ENCODE measurements at places on chromosomes 5 and 9.

DNA sequence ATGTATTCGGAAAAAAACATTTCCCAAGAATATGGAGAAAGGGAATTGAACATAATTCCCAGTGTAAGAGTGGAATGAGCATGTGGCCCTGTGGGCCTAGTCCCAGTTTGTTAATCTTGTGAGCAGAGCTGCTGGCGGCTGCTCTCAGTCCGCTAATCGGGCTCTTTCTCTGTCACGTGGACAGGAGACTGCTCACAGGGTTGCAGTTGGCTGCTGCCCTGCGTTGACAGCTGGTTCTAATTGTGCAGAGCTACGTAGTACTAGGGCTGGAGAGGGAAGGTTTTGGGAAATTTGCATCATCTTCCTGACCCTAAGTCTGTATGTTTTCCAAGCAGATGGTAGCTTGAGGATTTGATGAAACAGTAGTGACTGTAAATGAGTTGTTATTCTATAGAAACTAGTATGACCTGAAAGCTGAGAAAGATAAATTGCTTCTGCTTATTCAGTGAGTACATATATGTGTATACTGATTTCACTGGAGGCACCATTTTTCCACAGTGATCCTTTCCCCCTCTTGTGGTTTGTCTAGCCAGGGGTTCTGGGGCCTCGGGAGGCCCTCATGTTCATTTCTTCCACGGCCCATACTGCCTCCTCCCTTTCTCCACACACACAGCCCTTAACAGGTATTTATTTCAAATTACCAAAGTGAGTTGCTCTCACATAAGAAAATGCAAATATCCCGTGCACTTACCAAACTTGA lies 100.6 kb downstream of the ANGPTL2 start:
- DNase-seq: no peak

- no peak for DNase-seq
These were observed 127.1 kb downstream of the KIF4B start for GRCh38 chr5:155140646-155141045.

- no peak for DNase-seq
These were observed 360.1 kb downstream of the KDM4C start for GRCh38 chr9:7117676-7118561.

DNA sequence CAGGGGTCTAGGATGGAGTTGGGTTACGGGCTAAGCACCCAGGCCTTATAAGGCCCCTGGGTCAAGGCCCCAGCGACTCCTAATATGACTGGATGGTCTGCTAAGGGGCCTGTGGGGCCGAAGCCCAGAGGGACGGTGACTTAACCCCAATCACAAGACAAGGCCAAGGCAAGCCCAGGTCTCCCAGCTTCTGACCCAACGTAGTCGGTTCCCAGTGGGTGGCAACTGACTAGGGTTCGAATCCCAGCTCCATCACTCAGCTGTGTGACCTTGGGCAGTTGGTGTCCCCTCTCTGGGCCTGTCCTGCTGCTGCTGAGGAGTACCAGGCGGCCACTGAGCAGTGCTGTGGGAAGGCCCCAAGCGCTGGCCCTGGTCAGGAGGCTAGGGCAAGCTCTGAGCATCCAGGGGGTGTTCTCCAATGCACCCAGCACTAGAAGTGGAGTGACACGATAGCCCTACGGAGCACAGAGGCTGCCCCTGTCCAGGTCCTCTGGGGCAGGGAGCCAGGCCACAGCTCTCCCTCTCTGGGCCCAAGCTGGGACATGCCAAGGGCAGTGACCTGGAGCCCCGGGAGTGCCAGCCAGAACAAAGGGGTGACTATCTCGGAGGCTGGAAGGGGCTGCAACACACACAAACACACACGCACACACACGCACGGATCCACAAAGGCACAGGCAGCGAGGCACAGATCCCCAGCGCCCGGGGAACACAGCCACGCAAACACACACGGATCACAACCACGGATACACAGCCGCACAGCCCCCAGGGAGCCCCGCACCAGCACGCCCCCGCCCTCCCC lies 512 bp downstream of the AK1 start:
- DNase-seq: no peak

DNA sequence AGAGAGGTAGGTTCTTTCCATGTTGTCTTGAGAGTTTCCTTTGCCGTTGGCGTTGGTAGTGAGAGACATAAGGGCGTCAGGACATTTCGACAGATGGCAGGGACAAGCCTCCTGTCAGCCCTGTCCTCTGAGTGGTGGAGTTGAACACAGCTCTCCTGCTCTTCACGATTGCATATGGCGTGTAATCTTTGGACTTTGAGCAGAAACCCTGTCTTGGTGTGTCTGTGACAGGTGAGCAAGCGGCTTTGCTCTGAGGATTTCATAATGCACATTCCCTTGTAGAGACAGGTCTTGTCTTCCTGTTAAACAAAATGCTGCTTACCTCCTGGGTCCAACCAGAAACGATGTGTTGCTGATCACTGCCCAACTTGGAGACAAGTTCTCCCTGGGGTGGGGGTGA lies 146.5 kb downstream of the NXNL2 start:
- no peak for DNase-seq

- no peak for DNase-seq
These were observed 16.1 kb downstream of the PDLIM4 start for GRCh38 chr5:132273631-132274030.

- DNase-seq: no peak
These were observed 153.1 kb upstream of the RAPGEF1 start for GRCh38 chr9:131892902-131893500.

DNA sequence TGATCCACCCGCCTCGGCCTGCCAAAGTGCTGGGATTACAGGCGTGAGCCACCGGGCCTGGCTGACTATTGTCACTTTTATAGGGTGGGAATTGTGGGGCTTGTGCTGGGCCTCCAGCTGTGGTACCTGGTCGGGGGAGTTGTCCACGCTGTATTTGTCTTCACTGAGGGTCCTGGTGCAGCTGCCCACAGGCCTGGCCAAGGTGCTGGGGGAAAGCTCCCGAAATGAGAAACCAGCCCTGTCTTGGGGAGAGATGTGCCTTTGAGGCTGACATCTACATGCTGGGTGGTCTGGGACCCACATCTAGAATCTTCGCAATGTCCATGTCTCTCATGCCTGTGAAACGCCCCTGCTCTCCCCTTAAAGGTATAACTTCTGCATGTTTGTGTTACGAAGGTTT lies 2.6 kb downstream of the EXOC3 start:
- DNase-seq: no peak

GRCh38 chr5:72386639-72387038 lies 66.5 kb downstream of the PTCD2 start:
- DNase-seq: peak; percentile 8

- DNase-seq: peak; percentile 68
These were observed 16.7 kb downstream of the NDUFAF2 start for GRCh38 chr5:60961685-60962084.

DNA sequence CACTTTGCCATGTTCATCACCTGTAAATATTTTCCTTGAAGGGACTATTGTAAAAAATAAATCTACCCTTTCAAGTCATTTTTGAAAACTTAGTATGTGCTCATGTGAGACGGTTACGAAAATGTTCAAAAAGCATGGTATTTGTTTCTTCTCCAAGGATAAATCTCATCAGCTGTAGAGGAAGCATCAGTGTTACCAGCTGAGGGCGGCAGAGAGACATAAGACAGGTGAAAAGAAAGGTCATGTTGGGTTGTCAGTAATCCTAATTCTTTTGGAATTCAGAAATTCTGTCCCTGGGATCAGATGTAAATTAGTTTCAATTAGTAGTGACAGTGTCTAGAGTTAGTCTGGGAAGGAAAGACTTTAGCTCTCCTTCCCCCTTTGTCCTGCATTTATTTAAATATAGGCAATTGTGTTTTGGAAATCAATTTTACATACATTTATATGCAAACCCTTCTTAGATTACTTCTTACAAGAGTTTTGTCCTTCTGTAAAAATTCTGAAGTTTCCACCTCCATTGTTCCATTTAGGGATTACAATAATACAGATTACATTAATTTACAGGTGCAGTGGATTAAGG lies 791.9 kb upstream of the CDH6 start:
- DNase-seq: no peak

GRCh38 chr5:173175523-173175922 lies 31.2 kb downstream of the BNIP1 start:
- DNase-seq: no peak

GRCh38 chr5:119290161-119290569 lies 65.7 kb upstream of the TNFAIP8 start:
- peak; percentile 22 for DNase-seq

- no peak for DNase-seq
These were observed 286.6 kb upstream of the DAP start for GRCh38 chr5:11047625-11048024.

DNA sequence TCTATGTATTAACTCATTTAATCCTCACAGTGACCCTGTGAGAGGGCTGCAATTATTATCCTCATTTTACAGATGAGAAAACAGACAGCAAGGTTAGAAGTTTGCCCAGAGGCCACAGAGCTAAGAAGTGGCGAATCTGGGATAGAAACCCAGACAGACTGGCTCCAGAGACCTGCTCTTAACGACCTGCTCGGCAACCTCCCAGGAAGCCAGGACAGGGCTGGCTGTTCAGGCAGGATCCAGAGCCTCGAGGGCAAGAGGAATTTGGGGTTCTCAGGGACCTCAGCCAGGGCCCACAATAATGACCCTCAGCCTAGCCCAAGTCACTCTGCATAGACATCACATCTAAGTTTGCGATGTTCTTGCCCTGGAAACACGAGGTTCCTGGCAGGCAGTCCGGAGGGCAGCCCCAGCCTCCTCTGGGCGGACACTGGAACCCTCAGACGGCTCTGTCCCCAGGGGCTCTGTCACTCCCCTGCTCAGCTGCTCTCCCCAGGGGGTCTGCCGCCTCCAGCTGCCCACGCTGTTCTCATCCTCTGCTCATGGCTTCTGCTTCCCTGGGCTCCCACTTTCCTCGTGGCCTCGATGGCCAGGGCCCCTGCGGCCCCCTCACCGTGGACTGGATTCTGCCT lies 138.5 kb upstream of the ERCC6L2 start:
- DNase-seq: no peak

GRCh38 chr5:126526493-126526892 lies 68.5 kb downstream of the ALDH7A1 start:
- no peak for DNase-seq

DNA sequence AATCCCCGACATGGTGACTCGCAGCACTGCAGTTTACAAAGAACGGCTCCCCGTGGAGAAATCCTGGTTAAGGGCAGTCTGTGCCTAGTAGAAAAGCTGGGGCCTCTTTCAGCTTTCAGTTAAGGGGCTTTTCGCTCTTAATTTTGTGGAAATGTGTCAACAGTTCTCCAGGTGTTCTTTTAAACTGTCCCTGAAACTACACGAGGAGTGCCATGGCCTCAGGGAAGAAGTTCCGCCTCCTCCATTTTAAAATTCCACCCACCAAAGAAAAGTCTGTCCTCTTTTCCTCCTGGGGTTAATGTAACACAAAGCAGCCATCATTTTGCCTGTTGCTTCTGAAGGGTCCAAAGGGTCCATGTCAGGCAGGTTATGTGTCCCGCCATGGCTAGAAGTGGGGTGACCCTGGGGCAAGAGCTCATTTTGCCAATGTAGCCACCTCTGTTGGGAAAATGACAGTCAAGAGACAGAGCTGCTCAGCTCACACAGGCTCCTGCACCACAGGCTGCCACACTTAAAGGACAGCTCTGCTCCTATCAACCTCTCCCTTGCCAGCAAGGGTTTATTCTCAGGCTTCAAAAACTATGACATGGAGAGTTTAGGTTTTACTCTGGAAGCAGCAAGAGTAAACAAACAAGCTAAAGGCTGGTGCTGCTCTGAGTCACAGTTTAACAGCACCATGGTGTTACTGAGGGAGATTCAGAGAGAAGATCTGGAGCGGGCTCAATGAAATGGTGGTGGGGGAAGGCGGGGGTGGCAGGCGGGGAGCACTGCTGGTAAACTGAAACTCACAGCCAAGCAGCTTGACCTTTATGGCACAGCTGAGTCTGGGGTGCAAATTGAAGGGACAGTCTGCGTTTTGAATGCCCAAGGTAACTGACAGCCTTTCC lies 3.2 kb downstream of the WHRN start:
- DNase-seq: peak; percentile 42

DNA sequence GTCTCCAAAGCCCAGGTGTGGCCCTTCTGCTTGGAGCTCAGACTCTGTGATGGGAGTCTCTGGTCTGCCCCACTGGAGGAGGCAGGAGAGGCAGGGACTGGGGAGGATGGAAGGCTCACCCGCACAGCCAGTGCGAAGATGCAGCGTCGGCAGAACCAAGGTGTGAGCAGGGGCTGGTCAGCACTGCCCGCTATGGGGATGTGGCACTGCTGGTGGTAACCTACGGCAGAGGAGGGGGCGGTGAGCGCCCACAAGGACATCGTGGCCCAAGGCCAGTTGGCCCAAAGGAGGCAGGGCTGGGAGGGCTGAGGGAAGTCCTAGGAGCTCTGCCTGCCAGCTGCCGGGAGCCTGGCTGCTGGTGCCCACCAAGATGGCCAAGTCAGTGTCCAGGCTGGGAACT lies 7.3 kb downstream of the PHF19 start:
- no peak for DNase-seq

- no peak for DNase-seq
These were observed 28.1 kb downstream of the FYB1 start for GRCh38 chr5:39191216-39191615.

- no peak for DNase-seq
These were observed 66.1 kb upstream of the STK32A start for GRCh38 chr5:147168578-147169327.

DNA sequence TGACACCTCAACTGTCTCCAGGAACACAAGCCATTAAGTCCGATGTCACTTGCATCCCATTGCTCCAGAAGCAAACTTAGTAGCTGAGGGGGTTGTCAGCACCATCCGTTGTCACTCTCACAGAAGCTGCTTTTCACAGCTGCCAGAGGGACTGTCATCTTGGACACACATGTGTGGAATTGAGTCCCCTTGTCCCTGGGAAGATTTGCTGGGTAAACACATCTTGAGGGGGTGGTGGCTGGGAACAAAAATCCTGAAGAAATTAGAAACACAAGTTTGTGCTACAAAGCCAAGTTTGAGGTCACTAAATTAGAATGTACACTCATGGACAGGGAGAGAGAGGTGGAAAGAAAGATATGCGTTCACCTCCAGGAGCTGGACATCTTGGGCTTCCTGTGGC lies 55.2 kb upstream of the ADRA1B start:
- no peak for DNase-seq

DNA sequence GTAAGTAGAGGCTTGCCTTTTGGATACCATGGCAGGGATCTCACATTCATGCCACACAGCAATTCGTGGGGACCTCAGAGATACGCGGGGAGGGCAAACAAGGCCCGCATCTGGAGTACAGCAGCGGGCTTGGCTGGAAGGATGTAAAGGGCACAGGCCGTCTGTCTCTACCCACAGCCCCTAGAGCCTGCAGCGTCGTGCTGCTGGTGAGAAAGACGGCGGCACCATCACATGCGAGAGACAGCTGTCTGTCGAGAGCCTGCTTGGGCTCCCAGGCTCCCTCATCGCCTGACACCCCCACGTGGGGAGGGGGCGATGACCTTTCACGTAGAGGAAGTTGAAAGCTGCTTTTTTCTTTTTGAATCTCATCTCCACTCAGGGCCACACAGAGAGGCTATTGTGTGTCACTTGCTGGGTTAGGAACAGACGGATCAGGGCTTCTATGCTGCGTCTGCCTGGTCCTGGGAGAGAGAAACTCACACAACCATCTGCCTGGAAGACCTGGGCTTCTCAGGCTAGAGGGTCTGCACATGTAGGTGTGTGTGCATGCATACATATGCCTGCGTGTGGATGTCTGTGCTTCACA lies 134.6 kb upstream of the PPP1R26 start:
- no peak for DNase-seq

GRCh38 chr5:116865651-116866050 lies 291.0 kb upstream of the SEMA6A start:
- DNase-seq: no peak

GRCh38 chr5:68265822-68266395 lies 50.4 kb downstream of the PIK3R1 start:
- no peak for DNase-seq

GRCh38 chr9:95125652-95126051 lies 191.9 kb downstream of the FANCC start:
- DNase-seq: no peak

GRCh38 chr5:84378961-84379360 lies 5.7 kb downstream of the EDIL3 start:
- no peak for DNase-seq

All from AML-193 (cell line).